H4 (cell line): ENCODE measurements at places on chromosomes 3 and 15. TPM values are rescaled to one million over a fixed set of nuclear protein-coding genes. Genes with fewer than 3 reads are reported as not detected.

The IRAK2 gene
- 1.1 and 1.3 TPM in 2 replicates for total RNA-seq

The LRRN1 gene
- total RNA-seq = 1.6 and 1.9 TPM in 2 replicates

The SENP8 gene
- total RNA-seq = 2.5 and 3.2 TPM in 2 replicates

The PAQR5 gene
- 2.3 and 5.7 TPM in 2 replicates for total RNA-seq

The ALDH1A2 gene
- not detected in 2 replicates for total RNA-seq

The MED12L gene
- total RNA-seq = 1.1 and 1.4 TPM in 2 replicates

The CCDC39 gene
- total RNA-seq = not detected in 2 replicates

The MEGF11 gene
- 0.02 TPM in 1 of 2 replicates, not detected in the other for total RNA-seq

The FEZF2 gene
- total RNA-seq = not detected in 2 replicates

The GOLGA6L7 gene
- total RNA-seq = not detected in 2 replicates

The ZKSCAN7 gene
- 0.99 and 1.4 TPM in 2 replicates for total RNA-seq

The GABRG3 gene
- total RNA-seq = 0.02 TPM in 1 of 2 replicates, not detected in the other

The RAD51 gene
- 8.5 and 13.5 TPM in 2 replicates for total RNA-seq

The NTRK3 gene
- 0.04 TPM in 1 of 2 replicates, not detected in the other for total RNA-seq

The MORC1 gene
- total RNA-seq = 0.04 and 0.10 TPM in 2 replicates

The HRG gene
- not detected in 2 replicates for total RNA-seq

The HTR3E gene
- total RNA-seq = not detected in 2 replicates

The GOLGA6D gene
- total RNA-seq = not detected in 2 replicates

The GLDN gene
- 55.3 and 66.0 TPM in 2 replicates for total RNA-seq

The SCAANT1 gene
- not detected in 2 replicates for total RNA-seq

The CLDN11 gene
- total RNA-seq = 0.06 TPM in 1 of 2 replicates, not detected in the other

The POLQ gene
- 5.4 and 8.9 TPM in 2 replicates for total RNA-seq

The XCR1 gene
- not detected in 2 replicates for total RNA-seq

The CFAP161 gene
- 0.25 and 1.7 TPM in 2 replicates for total RNA-seq

The WDR72 gene
- total RNA-seq = 11.5 and 14.6 TPM in 2 replicates

The CD200R1 gene
- total RNA-seq = 0.31 TPM in 1 of 2 replicates, not detected in the other

The LTF gene
- not detected in 2 replicates for total RNA-seq

The CILP gene
- total RNA-seq = 0.02 and 0.10 TPM in 2 replicates

The ZDHHC19 gene
- total RNA-seq = not detected in 2 replicates

The ADCY5 gene
- 0.18 and 0.85 TPM in 2 replicates for total RNA-seq

The CCR3 gene
- total RNA-seq = 0.27 and 0.29 TPM in 2 replicates

The GOLGA6B gene
- total RNA-seq = not detected in 2 replicates
